CD4-positive, alpha-beta T cell treated with Interleukin-1 beta for 1 hour (primary cell): ENCODE measurements at places on chromosomes 4 and X.

GRCh38 chr4:173061160-173061559 is 107.5 kb upstream of the GALNT7 start:
- DNase-seq: no peak

DNA sequence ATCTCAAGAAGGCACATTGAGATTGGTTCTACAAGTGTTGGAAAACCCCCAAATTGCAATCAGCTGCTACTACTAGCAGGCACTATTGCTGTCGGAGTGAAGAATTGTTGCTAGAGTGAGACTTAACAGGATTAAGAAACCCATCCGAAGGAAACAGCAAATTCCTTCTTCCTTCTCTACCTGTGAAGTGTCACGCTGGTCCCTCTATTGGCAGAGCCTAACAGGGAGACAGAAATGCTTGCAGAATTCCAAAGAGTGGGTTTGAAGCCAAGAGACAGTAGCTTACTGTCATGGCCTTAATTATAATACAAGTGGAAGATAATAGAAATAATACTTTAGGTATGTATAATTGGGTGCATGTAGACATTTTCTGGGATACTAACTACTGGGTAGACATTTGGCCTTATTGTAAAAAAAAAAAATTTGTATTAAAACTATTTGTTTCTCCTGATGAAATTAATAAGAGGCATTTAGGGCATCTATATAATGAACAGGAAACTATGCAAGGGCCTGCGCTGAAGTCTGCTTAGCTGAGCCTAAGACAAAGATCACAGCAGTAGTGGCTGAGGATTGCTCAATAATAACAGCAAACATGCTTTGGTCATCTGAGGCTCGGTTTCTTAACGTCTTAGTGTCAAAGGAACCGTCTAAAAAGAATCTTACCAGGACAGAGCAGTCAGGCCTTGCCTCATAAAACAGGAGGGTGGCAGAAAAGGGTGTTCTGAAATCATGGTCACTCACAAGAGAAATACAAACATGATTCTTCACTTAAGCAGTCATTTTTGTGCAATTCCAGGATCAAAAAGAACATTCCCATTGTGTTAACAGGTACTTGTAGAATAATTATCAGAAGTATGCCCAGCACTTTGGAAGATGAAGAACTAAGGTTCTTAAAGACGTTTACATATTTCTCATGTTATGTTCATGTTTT is 40.8 kb downstream of the FAM241A start:
- no peak for DNase-seq

DNA sequence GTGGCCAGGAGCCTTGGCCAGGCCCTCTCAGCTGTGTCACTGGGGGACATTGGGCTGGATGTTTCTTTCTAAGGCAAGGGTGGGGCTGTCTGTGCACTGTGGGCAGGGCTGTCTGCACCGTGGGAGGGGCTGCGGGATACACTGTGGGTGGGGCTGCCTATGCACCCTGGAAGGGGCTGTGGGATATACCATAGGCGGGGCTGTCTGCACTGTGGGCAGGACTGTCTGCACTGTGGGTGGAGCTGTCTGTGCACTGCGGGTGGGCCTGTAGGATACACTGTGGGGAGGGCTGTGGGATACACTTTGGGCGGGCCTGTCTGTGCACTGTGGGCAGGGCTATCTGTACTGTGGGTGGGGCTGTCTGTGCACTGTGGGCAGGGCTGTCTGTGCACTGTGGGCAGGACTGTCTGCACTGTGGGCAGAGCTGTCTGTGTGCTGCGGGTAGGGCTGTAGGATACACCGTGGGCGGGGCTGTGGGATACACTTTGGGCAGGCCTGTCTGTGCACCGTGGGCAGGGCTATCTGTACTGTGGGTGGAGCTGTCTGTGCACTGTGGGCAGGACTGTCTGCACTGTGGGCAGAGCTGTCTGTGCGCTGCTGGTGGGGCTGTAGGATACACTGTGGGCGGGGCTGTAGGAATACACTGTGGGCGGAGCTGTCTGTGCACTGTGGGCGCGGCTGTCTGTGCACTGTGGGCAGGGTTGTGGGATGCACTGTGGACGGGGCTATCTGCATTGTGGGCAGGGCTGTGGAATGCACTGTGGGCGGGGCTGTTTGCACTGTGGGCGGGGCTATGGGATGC is 31.1 kb downstream of the ACOX3 start:
- DNase-seq: peak; percentile 86

GRCh38 chrX:9182041-9182440 is 148.1 kb upstream of the FAM9B start:
- DNase-seq: no peak

DNA sequence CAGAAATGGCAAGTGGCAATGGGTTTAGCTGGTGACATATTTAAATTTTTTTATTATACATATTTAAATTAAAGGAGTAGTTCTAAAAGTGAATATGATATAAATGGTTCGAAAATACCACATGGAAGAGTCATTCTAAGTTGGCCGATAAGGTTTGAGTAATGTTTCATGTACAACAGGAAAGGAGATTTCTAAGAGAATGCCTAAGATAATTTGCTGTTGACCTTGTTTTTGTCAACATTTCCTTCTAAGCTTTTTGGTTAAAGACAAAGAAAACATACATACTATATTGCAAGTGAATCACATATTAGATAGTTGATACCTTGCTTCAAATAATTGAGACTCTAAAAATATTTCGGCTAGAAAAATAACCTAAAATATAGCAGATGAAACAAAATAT is 526.6 kb upstream of the SLIT2 start:
- no peak for DNase-seq

GRCh38 chr4:85862896-85863295 is 387.9 kb downstream of the ARHGAP24 start:
- DNase-seq: no peak

DNA sequence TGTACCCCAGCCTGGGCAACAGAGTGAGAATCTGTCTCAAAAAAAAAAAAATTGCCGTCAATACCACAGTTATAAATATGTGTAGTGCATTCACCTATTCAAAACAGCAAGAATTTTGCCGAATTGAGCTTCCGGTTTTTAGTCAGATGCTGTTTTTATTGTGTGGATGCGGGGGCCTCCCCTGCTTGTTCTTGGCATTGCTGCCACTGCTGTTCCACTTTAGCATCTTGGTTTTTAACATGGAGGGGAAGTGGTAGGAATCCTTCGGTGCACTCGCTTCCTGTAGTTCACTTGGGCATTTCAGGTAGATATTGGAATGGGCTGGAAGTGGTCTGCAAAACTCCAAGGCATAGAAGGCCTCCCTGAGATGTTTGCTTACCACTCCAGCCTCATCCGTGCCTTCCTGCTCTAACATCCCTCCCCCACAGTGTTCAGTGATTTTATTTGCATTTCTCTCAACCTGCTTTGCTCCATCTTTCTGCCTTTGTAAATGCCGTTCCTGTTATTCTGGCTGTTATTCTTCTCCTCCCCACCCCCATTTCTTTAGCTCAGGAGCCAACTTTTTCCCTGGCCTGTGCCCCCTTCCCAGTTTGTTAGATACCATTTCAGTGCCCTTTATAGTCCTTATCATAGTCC is 25.5 kb downstream of the MOB1B start:
- peak; percentile 18 for DNase-seq

DNA sequence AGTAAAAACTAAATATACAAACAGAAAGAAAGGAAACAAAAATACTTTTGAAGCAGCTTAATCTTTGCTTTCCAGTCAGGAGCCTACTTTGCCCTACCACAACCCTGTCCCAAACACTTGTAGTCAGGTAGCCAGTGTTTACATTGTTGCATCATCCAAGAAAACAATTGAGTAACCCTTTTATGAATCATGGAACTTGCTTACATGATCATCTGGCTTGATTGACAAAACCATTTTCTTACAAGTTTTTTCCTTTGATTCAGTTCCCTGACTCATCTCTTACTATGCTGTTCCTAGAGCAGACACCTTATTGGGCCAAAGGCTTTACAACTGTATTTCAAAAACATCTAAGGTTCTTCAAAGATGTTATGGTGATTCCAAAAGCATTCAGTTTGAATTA is 740.1 kb downstream of the KLHL13 start:
- no peak for DNase-seq

- DNase-seq: no peak
Observed at GRCh38 chr4:101199507-101200285, 147.6 kb downstream of the PPP3CA start.

DNA sequence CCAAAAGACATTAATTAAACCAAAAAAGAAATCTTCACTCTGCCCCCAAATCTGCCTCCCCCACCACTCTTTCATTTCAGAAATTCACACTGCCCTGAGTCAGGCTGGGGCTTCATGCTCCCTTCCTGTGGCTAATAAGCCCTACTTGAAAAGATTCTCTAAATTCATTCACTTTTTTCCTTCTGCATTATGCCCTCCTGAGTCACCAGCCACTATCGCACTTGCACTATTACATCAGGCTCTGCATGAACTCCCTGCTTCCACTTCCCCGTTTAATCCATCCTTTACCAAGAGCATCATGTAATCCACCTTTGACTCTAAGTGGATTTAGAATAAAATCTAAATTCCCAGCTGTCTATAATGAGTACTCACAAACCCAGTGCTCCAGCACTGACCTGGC is 295.4 kb upstream of the KLF3 start:
- DNase-seq: no peak

- DNase-seq: no peak
Observed at GRCh38 chr4:89070041-89070440, 13.1 kb upstream of the FAM13A start.

- no peak for DNase-seq
Observed at GRCh38 chr4:51931461-51931860, 88.5 kb downstream of the DCUN1D4 start.

GRCh38 chr4:114282937-114283336 is 303.5 kb upstream of the ARSJ start:
- no peak for DNase-seq

- DNase-seq: no peak
Observed at GRCh38 chr4:176425035-176425434, 105.3 kb downstream of the SPCS3 start.

DNA sequence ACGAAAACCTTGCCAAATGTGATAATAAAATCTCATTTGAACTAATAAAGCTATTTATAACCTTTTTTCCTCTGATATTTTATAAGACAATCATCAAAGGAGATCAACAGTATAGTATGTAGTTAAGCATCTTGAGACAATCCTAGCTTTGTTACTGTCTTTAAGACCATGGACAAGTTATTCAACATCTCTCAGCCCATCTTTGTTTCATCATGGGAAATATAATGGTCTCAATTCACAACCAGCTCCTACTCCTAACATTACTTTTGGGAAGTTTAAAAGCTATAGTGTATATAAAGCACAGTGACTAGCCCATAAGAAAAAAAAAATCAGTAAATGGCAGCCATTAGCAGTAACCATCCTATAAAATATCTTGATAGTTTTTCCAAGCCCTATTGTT is 57.6 kb upstream of the APELA start:
- no peak for DNase-seq

- DNase-seq: no peak
Observed at GRCh38 chr4:143625632-143626031, 74.8 kb downstream of the FREM3 start.

GRCh38 chr4:48195374-48195773 is 61.3 kb upstream of the TXK start:
- DNase-seq: no peak

- no peak for DNase-seq
Observed at GRCh38 chrX:50721764-50722521, 92.1 kb downstream of the SHROOM4 start.

- DNase-seq: no peak
Observed at GRCh38 chr4:127505203-127505602, 127.6 kb upstream of the INTU start.

GRCh38 chr4:130329036-130329435 is 1233.1 kb downstream of the C4orf33 start:
- DNase-seq: no peak

GRCh38 chr4:95985791-95986550 is 146.1 kb downstream of the PDHA2 start:
- DNase-seq: no peak

DNA sequence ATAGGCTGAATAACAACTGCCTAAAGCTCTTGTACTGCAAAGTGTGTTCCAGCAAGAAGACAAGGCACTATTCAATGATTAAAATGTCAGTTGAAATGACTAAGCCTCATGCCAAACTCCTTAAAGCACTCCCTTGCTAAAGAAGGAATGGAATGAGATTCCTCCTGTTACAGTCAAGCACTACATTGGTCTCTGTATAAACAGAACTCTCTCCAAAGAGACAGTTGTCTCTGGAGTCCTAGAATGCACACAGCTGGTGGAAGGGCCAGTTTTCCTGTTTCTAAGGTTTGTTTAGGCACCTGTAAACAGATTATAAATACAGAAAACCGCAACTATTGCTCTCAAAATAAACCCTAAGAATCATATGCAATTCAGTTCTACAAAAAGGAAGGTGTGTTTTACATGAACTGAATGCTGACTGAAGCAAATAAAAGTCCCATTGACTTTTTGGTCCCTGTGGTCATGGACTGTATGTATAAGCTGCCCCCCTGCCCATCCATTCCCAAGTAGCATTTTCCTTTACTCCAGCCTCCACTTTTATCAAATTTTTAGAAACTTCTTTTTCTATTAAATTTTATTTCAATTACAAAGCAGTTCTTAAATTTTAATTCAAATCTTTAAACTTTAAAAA is 47.0 kb downstream of the FAT1 start:
- no peak for DNase-seq

- DNase-seq: no peak
Observed at GRCh38 chr4:162442128-162442527, 278.3 kb upstream of the FSTL5 start.

DNA sequence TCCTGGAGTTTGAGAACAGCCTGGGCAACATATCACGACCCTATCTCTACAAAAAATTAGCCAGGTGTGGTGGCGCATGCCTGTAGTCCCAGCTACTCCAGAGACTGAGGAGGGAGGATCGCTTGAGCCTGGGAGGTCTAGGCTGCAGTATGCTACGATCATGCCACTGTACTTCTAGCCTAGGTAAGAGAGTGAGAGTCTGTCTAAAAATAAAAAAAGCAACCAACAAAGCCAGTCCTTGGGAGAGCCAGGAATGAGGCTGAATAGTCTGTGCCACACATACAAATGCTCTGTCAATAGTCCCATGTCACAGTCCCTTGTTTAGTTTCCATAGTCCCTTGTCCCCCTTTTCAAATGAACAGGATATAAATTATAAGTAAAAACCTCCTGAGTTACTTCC is 19.3 kb upstream of the PRSS48 start:
- DNase-seq: no peak

DNA sequence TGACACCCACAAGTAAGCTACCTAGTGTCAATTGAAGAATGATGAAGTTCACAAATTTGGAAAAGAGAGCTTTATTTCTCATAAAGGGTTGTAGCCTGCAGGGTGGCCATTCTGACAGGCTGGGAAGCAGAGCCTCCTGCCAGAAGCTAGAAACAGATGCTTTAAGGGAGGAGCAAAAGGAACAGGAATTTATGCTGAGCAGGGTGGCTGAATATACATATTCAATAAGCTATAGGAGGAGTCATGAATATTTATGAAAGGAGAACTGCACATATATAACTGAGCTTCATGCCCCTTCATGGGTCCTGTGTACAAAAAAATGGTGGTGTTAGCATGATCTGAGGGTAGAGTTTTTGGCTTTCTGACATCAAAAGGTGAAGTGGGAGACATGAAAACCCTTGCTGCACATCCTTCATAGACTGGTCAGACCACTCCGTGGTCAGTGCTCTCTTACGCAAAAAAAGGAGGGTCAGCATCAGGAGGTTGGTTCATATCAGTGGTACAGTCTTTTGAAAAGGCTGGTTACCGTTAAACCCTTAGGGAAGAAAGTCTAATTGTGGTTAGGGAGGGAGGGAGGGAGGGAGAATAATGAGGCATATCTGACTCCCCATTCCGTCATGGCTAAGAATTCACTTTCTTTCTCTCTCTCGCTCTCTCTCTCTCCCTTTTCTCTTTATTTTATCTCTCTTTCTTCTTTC is 121.4 kb downstream of the LUZP4 start:
- no peak for DNase-seq

- no peak for DNase-seq
Observed at GRCh38 chrX:134520860-134521390, 61.0 kb downstream of the HPRT1 start.
